ENCODE measurements at places on chromosomes 3 and 15. TPM values are rescaled to one million over a fixed set of nuclear protein-coding genes. Genes with fewer than 3 reads are reported as not detected.

The TMCO5A gene
- not detected for total RNA-seq

DNA sequence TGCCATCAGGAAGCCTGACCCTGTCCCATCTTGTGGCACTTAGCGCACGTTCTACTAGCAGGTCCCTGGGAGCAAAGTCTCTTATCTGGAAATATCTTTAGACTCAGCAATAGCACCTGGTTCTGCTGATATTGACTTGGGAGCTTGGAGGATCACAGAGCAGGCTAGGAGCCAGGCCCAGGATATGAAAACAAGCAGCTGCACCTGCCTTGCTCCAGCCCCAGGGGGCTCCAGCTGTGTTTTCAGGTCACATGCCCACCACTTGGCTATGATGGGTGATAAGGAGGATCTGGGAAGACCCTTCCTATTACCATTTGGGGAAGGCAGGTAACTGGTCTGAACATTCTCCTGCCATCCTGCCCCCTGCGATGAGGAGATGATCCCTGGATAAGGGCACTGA is 87.8 kb downstream of the C3orf70 start:
- H3K4me1 ChIP-seq, result no peaks in the 10 kb centered on the region
- H3K27ac ChIP-seq, result no peak overlapping the region
- no peak overlapping the region for H3K4me3 ChIP-seq
- H3K27me3 ChIP-seq, result no peaks in the 10 kb centered on the region
- DNase-seq, result no peak

DNA sequence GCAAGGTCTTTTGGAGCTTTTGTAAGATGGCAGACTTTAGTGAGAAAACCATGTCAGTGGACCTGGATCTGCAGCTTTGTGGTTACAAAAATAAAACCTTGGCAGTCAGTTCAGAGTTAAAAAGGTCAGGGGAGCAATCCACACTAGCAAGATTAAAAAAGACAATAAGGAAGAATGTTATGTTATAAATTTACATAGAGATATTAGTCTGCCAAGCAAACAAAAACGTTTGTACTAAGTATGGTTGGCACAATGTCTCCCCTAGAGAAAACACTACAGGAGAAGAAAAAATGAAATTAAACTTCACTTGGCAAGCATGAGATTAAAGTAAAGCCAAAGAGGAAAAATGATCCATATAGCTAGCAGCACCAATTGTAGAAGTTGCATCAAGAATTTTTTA is 205.0 kb downstream of the LSAMP start:
- no peak for DNase-seq
- H3K27me3 ChIP-seq, result no peaks in the 10 kb centered on the region
- no peaks in the 10 kb centered on the region for H3K4me1 ChIP-seq
- H3K4me3 ChIP-seq, result no peak overlapping the region

The CILP gene
- total RNA-seq, result 0.05 TPM

The ISLR gene
- total RNA-seq, result 1.7 TPM

The CDCP1 gene
- 1.7 TPM for total RNA-seq

DNA sequence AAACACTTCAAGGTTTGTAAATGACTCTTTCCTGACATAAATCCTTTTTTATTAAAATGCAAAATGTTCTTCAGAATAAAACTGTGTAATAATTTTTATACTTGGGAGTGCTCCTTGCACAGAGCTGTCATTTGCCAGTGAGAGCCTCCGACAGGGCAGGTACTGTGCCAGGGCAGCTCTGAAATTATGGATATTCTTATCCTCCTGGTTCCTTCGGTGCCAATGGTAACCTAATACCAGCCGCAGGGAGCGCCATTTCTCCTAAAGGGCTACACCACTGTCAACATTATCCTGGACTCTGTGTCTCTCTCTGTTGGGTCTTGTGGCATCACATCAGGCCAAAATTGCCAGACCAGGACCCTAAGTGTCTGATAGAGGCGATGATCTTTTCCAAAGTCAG is 33.0 kb downstream of the CHDH start:
- no peaks in the 10 kb centered on the region for H3K27me3 ChIP-seq
- no peak overlapping the region for H3K27ac ChIP-seq
- no peak overlapping the region for H3K4me3 ChIP-seq
- DNase-seq, result no peak

GRCh38 chr15:26376243-26376642 is 396.6 kb downstream of the GABRB3 start:
- H3K4me1 ChIP-seq, result no peaks in the 10 kb centered on the region
- no peak overlapping the region for H3K4me3 ChIP-seq
- H3K27ac ChIP-seq, result no peak overlapping the region

DNA sequence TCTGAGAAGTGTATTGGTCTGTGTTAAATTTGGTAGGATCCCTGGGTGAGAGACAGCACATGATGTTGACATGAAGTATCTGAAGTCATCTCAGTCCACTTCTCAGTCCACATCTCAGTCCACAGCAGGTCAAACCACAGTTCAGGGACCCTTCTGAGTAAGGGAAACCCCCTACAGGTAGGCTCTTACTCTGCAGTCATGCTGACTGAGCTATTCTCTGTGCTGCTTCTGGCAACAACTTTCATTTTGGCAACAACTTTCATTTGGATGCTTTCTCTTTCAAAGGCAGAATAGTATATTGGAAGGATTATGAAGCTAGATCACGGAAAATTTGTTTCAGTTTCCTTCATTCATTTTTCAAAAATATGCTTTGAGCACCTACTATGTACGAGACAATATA is 178.2 kb upstream of the GOLIM4 start:
- H3K27ac ChIP-seq, result no peak overlapping the region
- no peak for DNase-seq
- H3K36me3 ChIP-seq, result no peaks in the 10 kb centered on the region
- H3K4me3 ChIP-seq, result no peak overlapping the region
- no peaks in the 10 kb centered on the region for H3K4me1 ChIP-seq

DNA sequence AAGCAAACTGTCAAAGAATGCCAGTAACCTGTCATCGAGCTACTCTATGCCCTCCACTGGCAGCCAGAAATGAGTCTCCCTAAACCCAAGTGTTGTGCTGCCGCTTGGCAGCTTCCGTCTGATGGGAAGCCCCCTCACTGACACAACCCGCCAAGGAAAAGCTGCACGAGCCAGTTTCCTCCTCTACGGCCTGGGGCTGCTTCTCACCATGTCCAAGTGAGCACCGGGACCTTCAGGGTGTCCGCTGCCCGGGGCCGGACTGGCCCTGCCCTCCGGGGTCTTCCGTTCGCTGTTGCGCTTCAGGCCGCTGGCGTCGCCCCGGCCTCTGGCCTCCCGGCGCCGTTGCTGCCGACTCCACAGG is 490 bp downstream of the TOMM70 start:
- DNase-seq, result no peak
- no peaks in the 10 kb centered on the region for H3K36me3 ChIP-seq
- no peaks in the 10 kb centered on the region for H3K4me1 ChIP-seq
- no peaks in the 10 kb centered on the region for H3K27me3 ChIP-seq

The ISLR2 gene
- 0.37 TPM for total RNA-seq

The PIF1 gene
- 36.9 TPM for total RNA-seq

The TMC3 gene
- total RNA-seq, result not detected

The TMEM43 gene
- 18.7 TPM for total RNA-seq

- H3K27me3 ChIP-seq, result no peaks in the 10 kb centered on the region
- H3K4me3 ChIP-seq, result no peak overlapping the region
- peaks cover 1% of the 10 kb centered on the region for H3K36me3 ChIP-seq
- no peak overlapping the region for H3K27ac ChIP-seq
- no peaks in the 10 kb centered on the region for H3K4me1 ChIP-seq
- no peak for DNase-seq
Observed at GRCh38 chr15:56146756-56147155, 96.9 kb downstream of the RFX7 start.

DNA sequence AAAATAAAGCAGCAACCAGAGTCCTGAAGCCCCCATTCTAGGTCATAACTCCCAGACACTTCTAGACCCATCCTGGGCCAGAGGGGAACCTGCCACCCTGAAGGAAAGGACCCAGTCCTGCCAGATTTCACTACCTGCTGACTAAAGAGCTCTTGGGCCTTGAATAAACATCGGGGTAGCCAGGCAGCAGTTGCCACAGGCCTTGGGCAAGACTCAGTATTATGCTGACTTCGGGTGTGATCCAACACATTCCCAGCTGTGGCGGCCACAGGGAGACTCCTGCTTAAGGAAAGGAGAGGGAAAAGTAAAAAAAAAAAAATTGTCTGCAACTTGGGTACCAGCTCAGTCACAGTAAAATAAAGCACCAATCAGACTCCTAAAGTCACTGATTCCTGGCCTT is 23.8 kb downstream of the NEDD4 start:
- no peaks in the 10 kb centered on the region for H3K4me1 ChIP-seq
- no peaks in the 10 kb centered on the region for H3K27me3 ChIP-seq
- H3K4me3 ChIP-seq, result no peak overlapping the region
- H3K36me3 ChIP-seq, result no peaks in the 10 kb centered on the region

- no peaks in the 10 kb centered on the region for H3K27me3 ChIP-seq
- no peak for DNase-seq
- H3K4me1 ChIP-seq, result no peaks in the 10 kb centered on the region
- no peak overlapping the region for H3K27ac ChIP-seq
- no peaks in the 10 kb centered on the region for H3K36me3 ChIP-seq
Observed at GRCh38 chr3:56428667-56429066, 39.6 kb downstream of the ERC2 start.

DNA sequence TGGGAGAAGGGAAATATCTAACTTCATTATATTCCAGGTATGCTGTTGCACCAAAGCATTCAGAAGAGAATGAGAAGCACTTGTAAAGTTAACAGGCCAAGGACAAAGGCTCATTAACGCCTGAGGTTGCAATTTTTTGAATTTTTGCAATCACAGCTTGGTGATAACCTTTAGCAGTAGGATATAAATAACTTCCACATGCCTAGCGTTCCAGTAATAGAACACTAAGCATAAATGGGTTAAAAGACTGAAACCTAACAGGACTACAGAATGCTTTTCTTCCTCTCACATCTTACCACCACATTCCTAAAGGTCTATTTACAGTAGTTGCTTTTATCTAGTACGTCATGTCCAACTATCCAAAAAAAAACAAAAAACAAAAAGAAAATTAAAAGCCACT is 57.4 kb upstream of the IMPG2 start:
- no peak for DNase-seq
- peaks cover 11% of the 10 kb centered on the region for H3K4me1 ChIP-seq
- H3K27ac ChIP-seq, result no peak overlapping the region
- no peaks in the 10 kb centered on the region for H3K27me3 ChIP-seq

DNA sequence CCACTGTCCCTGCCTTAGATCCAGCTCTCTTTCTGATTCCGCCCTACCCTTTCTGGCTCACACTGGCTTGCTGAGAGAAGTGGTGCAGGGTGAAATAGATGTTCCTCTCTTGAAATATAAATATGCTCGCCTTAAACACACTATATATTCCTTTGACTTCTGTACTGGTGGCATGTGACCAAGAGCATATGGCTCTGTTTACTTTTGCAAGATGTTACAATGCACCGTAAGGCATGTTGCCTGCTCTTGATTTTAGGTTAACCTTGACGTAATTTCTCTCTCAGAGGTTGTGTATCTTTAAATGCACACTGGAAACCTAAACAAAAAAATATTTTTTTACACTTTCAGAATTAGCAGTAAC is 749 bp downstream of the RSRC1 start:
- peak overlapping the region; percentile 79 for H3K4me3 ChIP-seq
- peaks cover 6% of the 10 kb centered on the region for H3K27me3 ChIP-seq
- peak overlapping the region; percentile 80 for H3K27ac ChIP-seq
- H3K4me1 ChIP-seq, result 0 out of 2 replicates have a peak, but pooled peaks cover 4% of the 10 kb centered on the region
- no peak for DNase-seq
- H3K36me3 ChIP-seq, result no peaks in the 10 kb centered on the region

The ROPN1 gene
- not detected for total RNA-seq

DNA sequence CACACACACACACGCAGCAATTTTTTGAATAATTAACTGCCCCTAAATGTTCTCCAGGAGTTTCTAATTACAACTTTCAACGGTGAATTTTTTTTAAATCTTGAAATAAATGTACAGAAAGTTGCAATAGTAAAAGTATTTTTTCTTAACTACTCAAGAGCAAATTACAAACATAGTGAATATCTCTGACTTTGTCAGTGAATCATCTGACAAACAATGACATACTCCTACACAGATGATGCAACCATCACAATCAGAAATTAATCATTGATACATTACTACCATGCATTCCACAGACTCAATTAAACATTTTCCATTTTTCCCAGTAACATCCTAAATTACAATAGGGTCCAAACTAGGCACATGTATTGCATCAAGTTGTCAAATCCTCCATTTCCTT is 597.3 kb downstream of the NAALADL2 start:
- no peak for DNase-seq
- H3K4me1 ChIP-seq, result no peaks in the 10 kb centered on the region
- H3K27ac ChIP-seq, result no peak overlapping the region

The APOD gene
- total RNA-seq, result not detected

- no peaks in the 10 kb centered on the region for H3K36me3 ChIP-seq
- H3K4me1 ChIP-seq, result no peaks in the 10 kb centered on the region
- H3K27me3 ChIP-seq, result no peaks in the 10 kb centered on the region
- no peak overlapping the region for H3K27ac ChIP-seq
- no peak overlapping the region for H3K4me3 ChIP-seq
Observed at GRCh38 chr3:44318891-44319311, 19.7 kb upstream of the TCAIM start.

DNA sequence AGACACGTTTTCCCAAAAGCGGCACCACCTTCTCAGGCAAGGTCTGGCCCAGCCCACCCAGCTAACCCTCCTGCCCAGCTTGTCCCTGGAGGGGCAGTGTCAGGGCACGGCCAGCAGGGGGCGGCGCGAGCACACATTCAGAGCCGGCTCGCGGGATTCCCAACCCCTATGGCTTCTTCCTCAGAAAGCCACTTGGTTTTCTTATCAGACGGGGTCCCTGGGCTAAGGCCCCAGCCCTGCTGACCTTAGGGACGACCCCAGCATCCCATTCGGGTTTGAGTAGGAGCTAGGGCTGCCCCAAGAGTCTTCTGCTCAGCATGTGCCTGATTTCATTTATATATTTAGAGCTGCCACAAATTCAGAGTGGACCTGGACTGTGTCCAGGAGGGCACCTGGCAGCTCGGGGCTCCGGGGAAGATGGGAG is 14.5 kb downstream of the RLBP1 start:
- H3K4me3 ChIP-seq, result no peak overlapping the region
- no peaks in the 10 kb centered on the region for H3K36me3 ChIP-seq
- no peaks in the 10 kb centered on the region for H3K4me1 ChIP-seq
- H3K27ac ChIP-seq, result no peak overlapping the region
- H3K27me3 ChIP-seq, result no peaks in the 10 kb centered on the region

GRCh38 chr3:196849180-196849741 is 18.5 kb upstream of the SENP5 start:
- H3K36me3 ChIP-seq, result no peaks in the 10 kb centered on the region
- DNase-seq, result no peak

- no peak overlapping the region for H3K27ac ChIP-seq
- no peak for DNase-seq
- no peak overlapping the region for H3K4me3 ChIP-seq
Observed at GRCh38 chr15:60259469-60259868, 138.3 kb downstream of the ANXA2 start.

DNA sequence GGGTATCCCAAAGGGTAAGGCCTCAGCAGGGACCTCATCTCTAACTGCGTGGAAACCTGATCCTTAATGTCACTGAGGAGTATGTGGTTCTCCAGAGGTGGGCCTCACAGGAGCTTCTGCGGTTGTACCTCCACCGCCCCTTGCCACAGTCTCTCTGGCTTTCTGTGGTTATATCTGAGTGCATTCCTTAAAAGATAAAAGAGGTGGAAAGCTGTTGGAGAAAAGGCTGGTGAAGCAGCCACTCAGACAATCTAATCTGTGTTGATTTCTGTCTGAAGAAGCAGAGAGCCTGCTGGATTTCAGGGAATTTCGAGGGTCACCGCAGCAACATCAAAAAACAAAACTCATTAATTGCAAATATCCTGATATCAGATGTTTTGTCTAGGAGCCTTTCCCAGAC is 51.4 kb downstream of the SEMA6D start:
- H3K4me3 ChIP-seq, result no peak overlapping the region
- no peaks in the 10 kb centered on the region for H3K36me3 ChIP-seq
- no peak for DNase-seq
- no peaks in the 10 kb centered on the region for H3K4me1 ChIP-seq

Measured in GM12878 (cell line).